Endodermal cell (in vitro differentiated cells): ENCODE measurements at places on chromosomes 7 and 10. TPM values are rescaled to one million over a fixed set of nuclear protein-coding genes. Genes with fewer than 3 reads are reported as not detected.

DNA sequence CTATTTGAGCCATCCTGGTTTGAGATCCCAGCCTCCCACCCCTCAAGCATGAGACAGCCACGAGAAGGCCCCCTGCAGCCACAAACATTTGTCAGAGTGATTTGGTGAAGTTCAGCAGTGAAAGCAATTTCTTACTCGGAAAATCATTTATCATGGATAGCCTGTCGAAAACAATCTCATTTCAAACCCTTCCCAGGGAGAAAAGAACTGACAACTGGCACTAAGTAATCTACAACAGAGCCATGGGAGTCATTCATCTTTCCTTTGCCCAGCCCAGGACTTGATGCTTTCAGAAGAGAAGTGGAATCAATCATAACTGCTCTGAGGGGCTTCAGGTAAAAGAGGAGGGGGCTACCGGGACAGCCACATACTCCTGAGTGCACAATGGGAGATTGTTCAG, 411.2 kb downstream of the KCNMA1 start:
- no peak overlapping the region for H3K4me3 ChIP-seq
- no peaks in the 10 kb centered on the region for H3K4me1 ChIP-seq
- H3K27ac ChIP-seq = peak overlapping the region; percentile 63
- no peaks in the 10 kb centered on the region for H3K27me3 ChIP-seq
- no peaks in the 10 kb centered on the region for H3K36me3 ChIP-seq
- no peak for DNase-seq

- H3K36me3 ChIP-seq = no peaks in the 10 kb centered on the region
- H3K4me3 ChIP-seq = no peak overlapping the region
- H3K27ac ChIP-seq = no peak overlapping the region
- H3K27me3 ChIP-seq = no peaks in the 10 kb centered on the region
Measured at GRCh38 chr10:10579709-10580108, 438.0 kb upstream of the CELF2 start.

- no peak overlapping the region for H3K27ac ChIP-seq
- peaks cover 8% of the 10 kb centered on the region for H3K4me1 ChIP-seq
- no peak overlapping the region for H3K4me3 ChIP-seq
- no peak for DNase-seq
Measured at GRCh38 chr7:7738177-7738576, 19.8 kb upstream of the RPA3 start.

DNA sequence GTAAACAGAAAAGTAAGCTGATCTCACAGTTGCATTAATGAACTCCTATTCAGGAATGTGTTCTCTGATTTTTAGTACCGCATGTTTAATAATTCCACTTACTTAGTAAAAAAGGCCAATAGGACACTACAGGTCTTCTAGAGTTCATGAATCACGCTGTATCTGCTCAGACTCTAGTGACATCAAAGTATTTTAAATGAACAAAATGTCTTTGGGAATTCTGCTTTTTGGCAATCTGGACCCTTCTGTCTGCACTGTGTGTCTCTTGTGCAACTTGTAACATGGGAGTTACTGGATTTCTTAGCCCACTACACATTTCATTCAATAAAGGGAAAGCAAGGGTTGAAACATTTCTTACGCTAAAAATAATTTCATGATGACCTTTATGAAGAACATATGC, 50.2 kb downstream of the RABGEF1 start:
- H3K27ac ChIP-seq = no peak overlapping the region
- no peaks in the 10 kb centered on the region for H3K4me1 ChIP-seq
- H3K4me3 ChIP-seq = no peak overlapping the region

DNA sequence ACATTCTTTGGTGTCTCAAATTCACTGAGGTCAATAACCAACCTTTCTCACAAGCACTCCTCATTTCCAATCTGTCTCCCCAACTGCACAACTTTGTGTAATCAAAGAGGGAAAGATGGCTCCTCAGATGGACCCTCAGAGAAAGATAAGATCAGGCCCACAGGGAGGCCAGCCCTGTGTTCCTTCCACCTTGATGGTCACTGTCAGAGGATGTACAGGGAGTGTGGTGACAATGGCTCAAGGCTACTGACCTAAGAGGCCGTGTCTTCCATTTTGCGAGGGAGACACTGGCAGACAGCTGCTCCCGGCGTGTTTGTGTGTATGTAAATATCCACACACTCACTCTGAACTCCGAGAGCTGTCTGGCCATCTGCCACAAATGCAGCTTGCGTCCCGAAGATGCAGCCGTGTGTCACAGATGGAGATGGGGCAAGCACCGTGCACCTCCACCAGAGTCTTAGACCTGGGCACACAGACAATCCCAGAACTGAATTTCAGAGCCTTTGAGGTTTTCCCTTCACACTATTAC, 712.1 kb upstream of the NRP1 start:
- DNase-seq = no peak
- peak overlapping the region; percentile 31 for H3K4me3 ChIP-seq
- peak overlapping the region; percentile 50 for H3K27ac ChIP-seq
- peaks cover 22% of the 10 kb centered on the region for H3K4me1 ChIP-seq
- no peaks in the 10 kb centered on the region for H3K36me3 ChIP-seq
- H3K27me3 ChIP-seq = no peaks in the 10 kb centered on the region

GRCh38 chr7:82616059-82616728, 172.6 kb upstream of the CACNA2D1 start:
- DNase-seq = no peak
- H3K4me1 ChIP-seq = no peaks in the 10 kb centered on the region
- no peak overlapping the region for H3K4me3 ChIP-seq
- H3K27ac ChIP-seq = no peak overlapping the region
- no peaks in the 10 kb centered on the region for H3K36me3 ChIP-seq
- no peaks in the 10 kb centered on the region for H3K27me3 ChIP-seq

DNA sequence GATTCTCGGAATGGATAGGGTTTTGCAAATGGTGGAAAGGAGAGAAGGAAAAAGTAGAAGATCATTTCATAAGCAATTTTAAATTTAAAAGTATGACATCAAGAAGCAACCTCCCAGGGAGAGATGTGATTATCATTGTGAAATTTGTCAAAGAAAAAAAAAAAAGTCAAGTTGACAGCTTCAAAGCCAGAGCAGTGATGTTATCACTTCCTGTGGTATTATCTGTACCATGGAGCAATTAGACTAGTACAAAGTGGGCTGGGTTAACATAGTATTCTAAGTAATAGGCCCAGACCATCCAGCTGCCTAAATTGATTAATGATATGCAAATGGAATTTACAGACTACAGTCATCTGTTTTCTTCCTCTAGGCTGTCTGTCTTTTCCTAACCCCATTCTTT, 84.0 kb upstream of the NPY start:
- no peak overlapping the region for H3K4me3 ChIP-seq
- no peak for DNase-seq
- no peaks in the 10 kb centered on the region for H3K36me3 ChIP-seq
- no peaks in the 10 kb centered on the region for H3K4me1 ChIP-seq

- H3K36me3 ChIP-seq = no peaks in the 10 kb centered on the region
- H3K4me1 ChIP-seq = no peaks in the 10 kb centered on the region
- no peak overlapping the region for H3K27ac ChIP-seq
- no peaks in the 10 kb centered on the region for H3K27me3 ChIP-seq
- no peak for DNase-seq
- H3K4me3 ChIP-seq = no peak overlapping the region
Measured at GRCh38 chr7:40899151-40899550, 764.3 kb downstream of the SUGCT start.

DNA sequence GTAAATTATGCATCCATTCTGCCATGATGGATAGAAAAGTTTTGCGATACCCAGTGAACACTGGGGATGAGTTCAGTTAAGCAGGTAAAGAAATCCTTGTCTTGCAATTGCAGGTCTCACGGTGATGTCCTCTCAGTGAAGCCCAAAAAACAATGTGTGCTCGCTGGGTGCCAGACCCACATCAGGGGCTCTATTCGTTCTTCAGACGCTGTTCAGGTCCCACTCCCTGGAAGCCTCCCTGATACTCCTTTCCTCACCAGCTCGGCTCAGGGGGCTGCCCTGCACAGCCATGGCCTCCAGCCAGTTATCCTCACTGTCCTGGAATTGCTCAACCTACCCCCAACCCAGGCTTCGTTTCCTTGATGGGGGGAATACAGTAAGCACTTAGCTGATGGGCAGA, 323.5 kb downstream of the ADARB2 start:
- no peaks in the 10 kb centered on the region for H3K4me1 ChIP-seq
- DNase-seq = no peak
- no peaks in the 10 kb centered on the region for H3K27me3 ChIP-seq
- no peak overlapping the region for H3K4me3 ChIP-seq
- H3K27ac ChIP-seq = no peak overlapping the region

DNA sequence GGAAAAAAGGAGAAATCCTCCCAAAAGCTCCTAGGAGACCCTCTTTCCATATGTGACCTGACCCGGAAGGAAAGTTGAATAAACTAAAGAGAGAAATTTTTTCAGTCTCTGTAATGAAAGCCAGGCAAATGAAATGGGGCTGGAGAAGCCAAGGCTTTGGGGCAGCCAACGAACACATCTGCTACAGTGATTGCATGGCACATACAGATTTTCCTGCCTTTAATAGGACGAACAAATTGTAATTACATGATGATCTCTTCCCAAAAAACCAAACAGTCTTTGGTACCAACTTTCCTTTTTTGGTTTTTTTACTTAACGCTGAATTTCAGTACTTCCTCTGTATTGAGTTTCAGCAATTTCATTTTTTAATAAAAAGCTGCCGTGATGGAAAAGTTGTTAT, 23.5 kb upstream of the PTN start:
- no peaks in the 10 kb centered on the region for H3K4me1 ChIP-seq
- no peaks in the 10 kb centered on the region for H3K27me3 ChIP-seq
- H3K27ac ChIP-seq = no peak overlapping the region
- no peaks in the 10 kb centered on the region for H3K36me3 ChIP-seq
- no peak overlapping the region for H3K4me3 ChIP-seq
- no peak for DNase-seq

DNA sequence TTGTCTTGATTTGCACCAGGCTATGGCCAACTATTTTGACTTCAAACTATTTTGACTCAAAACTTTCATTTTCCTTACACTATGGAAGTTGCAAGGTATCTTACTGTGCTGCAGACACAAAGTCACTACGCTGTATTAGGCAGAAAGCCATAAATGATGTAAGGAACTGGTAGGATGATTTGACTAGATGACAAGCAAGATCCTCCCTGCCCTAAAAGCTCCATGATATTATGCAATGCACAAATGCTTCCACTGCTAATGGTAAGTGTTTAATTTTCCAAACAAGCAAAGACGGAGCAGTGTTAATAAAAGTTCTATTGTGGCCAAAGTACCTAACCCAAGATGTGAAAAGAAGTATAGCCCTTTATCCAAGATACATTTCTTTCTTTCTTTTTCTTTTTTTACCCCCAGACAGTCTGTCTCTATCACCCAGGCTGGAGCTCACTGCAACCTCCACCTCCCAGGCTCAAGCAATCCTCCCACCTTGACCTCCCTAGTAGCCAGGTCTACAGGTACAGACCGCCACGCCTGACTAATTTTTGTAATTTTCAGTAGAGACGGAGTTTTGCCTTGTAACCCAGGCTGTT, 98.2 kb downstream of the ANK3 start:
- no peak for DNase-seq
- no peak overlapping the region for H3K27ac ChIP-seq
- H3K36me3 ChIP-seq = no peaks in the 10 kb centered on the region
- H3K4me3 ChIP-seq = no peak overlapping the region
- H3K27me3 ChIP-seq = no peaks in the 10 kb centered on the region

DNA sequence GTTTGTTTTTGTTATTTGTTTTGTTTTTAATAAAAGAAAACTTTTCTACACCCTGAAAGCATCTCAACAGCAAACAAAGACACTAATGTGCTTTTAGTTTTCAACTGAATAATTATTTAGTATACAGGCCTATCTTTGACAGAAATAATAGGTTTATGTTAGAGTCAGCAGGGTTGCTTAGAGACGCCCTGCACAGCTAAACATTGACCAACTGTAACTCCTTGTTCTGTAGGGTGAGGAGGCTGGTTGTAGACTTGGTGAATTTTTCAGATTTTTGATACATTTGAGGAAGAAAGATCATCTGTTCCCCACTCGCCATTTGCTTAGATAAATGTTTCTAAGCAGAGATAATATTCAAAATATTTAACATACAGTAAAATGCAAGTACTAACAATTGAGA, 103.1 kb downstream of the CALCR start:
- no peak overlapping the region for H3K27ac ChIP-seq
- no peak for DNase-seq
- peaks cover 4% of the 10 kb centered on the region for H3K4me1 ChIP-seq
- peaks cover 20% of the 10 kb centered on the region for H3K36me3 ChIP-seq
- no peak overlapping the region for H3K4me3 ChIP-seq

GRCh38 chr7:70008466-70008865, 410.2 kb downstream of the AUTS2 start:
- H3K4me1 ChIP-seq = peaks cover 9% of the 10 kb centered on the region
- DNase-seq = no peak
- H3K36me3 ChIP-seq = no peaks in the 10 kb centered on the region
- no peak overlapping the region for H3K27ac ChIP-seq

The ANKRD7 gene
- 0.32 TPM in 1 of 2 replicates, not detected in the other for total RNA-seq

The HSPB1 gene
- total RNA-seq = 248 and 251 TPM in 2 replicates

The DAGLB gene
- 24.5 and 26.0 TPM in 2 replicates for total RNA-seq

The C10orf105 gene
- total RNA-seq = 0.19 to 0.57 TPM (median 0.33 TPM) in 3 replicates

The OSBPL3 gene
- 5.6 to 11.5 TPM (median 11.3 TPM) in 3 replicates for total RNA-seq

The NEUROD6 gene
- not detected in 2 replicates for total RNA-seq
